Fibroblast of lung (primary cell): ENCODE measurements at places on chromosomes 2 and 18. TPM values are rescaled to one million over a fixed set of nuclear protein-coding genes. Genes with fewer than 3 reads are reported as not detected.

DNA sequence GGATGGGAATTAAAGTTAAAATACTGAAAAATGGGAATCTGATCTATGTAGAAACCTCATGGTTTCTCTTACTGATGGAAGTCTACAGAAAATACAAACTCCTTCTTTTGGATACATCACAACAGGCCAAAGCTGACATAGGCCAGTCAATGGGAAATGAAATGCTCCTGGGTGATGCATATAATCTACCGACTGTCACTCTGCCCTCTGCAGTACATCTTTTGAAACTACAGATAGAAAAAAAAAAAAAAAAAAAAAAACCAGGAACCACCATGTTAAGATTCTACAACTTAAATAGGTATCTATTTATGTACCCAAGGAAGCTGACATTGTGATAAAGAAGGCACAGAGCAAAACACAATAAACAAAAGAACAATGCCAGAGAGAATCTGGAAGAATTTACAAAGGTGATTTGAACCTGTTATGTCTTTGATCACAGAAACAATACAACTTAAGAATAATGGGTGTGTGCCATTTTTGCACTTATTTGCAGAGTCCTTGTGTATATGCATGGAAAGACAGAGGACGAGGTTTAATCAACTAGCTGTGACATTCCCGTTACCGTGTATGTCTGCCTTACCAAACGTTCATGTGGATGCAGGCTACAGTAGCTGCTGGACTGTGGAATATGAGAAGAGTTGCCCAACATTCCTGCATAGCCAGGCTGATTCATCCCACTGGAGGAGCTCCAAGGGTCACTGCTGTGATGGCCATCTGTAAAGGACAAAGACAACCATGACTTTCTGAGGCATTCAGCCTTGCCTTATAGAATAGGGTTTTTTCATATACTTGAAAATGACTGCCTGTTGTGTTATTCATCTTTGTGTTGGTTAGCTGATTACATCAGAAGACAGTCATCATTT, 312.7 kb downstream of the TCF4 start:
- peak; percentile 92 for DNase-seq

Gene SLC8A1
- polyA plus RNA-seq: 16.0 and 17.4 TPM in 2 replicates

GRCh38 chr2:227416701-227417100, 29.0 kb upstream of the SCYGR1 start:
- DNase-seq: no peak

- DNase-seq: peak; percentile 37
Observed at GRCh38 chr2:64525317-64525613, 1.1 kb downstream of the AFTPH start.

Gene ZFAND2B
- 26.8 and 29.9 TPM in 2 replicates for polyA plus RNA-seq

DNA sequence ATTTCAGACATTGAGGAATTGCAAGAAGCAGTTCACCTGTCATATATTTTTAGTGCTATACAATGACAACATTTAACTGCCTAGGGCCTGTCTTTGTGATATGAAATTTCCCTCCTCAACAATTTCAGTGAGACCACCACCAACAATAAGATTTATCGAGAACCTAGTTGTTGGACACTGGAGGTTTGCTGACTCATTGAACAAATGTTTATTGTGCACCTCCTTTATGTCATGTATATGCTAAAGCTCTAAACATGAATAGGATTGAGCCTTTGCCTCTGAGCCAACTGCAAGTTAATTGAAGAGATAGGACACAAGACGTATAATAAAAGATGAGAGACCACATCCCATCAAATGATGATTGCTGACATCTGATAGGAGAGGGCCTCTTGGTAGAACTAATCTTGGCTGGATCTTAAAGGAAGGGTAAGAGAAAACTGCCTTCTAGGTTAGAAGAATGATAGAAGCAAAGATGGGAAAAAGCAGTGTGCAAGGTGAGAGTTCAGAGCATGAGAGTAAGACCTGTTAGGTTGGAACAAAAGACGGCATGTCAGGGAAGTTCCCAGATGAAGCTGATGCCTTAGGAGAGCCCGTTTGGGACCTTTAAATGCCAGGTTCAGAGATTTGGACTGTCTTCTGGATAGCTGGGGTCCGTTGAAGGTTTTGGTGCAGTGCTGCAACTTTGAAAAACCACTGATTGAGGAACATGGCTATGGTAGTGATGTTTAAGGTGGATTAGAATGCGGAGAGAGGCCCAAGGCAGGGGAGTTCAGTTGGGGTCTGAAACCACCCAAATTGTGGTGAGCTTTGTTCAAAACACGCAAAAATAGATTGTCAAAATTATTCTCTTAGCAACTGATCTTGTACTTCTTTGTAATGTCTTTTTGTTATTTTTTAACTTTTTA, 133.0 kb upstream of the EML6 start:
- no peak for DNase-seq

Gene FAM161A
- polyA plus RNA-seq: 0.84 and 1.1 TPM in 2 replicates

Gene SERPINB13
- not detected in 2 replicates for polyA plus RNA-seq

DNA sequence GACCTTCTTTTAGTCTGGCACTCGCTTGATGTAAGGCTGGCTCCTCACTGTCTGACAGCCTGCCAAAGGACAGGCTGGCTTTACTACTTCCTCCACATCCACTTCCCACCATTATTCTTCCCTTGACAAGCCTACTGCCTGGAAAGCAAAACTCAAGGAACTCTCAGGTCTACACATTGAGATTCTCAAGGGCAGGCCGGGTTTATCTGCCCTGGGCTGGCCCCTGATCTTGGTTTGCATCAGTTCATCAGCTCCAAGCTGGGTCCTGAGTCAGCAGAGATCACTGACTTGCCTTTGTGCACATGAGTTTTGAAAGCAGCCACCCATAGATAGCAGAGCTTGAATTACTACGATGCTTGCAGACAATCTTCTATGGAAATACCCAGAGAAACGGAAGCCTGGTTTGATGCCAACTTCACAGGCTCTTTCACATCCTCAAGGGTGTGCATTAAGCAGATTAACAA, 53.9 kb downstream of the KCTD18 start:
- peak; percentile 20 for DNase-seq

Gene AKAIN1
- polyA plus RNA-seq: not detected in 2 replicates

- DNase-seq: peak; percentile 48
Observed at GRCh38 chr2:46747297-46747818, 168.2 kb downstream of the MCFD2 start.

Gene SIX3
- polyA plus RNA-seq: not detected in 2 replicates

- DNase-seq: no peak
Observed at GRCh38 chr18:79543861-79544385, 135.7 kb upstream of the CTDP1 start.

Gene AQP12A
- polyA plus RNA-seq: not detected in 2 replicates

DNA sequence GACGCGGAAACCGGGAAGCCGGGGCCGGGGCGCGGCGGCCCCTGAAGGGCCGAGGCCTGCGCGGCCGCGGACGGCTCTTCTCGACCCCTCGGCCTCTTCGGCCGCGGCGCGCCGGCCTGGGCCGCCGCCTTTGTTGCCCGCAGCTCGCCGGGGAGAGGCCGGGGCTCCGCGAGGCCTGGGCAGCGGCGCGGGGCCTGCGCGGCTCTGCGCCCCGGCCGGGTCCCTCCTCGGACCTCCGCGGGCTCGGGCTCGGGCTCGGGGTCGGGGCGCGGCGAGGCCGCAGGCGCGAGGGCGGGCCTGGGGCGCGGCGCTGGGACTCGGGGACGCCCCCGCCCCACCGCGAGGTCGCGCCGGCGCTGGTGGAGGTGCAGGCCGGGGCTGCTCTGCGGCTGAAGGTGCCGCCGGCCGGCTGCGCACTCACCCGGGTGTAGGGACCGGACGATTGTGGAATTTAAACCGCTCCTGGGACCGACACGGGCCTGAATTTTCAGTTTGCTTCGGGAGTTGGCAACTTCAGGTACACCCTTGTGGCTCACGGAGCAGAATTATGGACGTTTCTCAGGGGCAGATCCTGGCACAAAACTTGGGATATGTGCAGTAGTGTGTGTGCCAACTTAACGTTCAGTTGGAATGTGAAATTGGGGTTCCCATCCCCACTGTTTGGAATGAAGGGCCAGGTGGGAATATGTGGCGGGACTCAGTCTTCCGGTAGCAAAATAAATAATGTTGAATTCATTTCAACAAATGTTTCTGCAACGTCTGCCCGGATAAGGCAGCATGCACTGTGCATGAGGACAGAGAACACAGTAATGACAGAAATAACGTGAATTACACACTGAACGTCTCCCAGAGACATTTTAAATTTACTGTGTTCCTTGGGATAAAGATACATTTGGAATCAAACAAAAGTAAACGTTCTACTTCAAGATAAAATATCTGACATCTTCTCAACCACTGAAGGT, 787 bp downstream of the SOCS6 start:
- peak; percentile 46 for DNase-seq

- DNase-seq: no peak
Observed at GRCh38 chr2:75790814-75791467, 80.2 kb upstream of the GCFC2 start.

Gene CCT7
- 233 and 319 TPM in 2 replicates for polyA plus RNA-seq
